Fibroblast of gingiva (primary cell): ENCODE measurements at places on chromosomes 5 and 9.

GRCh38 chr9:85004818-85005413 lies 335.4 kb downstream of the NTRK2 start:
- DNase-seq, result no peak

DNA sequence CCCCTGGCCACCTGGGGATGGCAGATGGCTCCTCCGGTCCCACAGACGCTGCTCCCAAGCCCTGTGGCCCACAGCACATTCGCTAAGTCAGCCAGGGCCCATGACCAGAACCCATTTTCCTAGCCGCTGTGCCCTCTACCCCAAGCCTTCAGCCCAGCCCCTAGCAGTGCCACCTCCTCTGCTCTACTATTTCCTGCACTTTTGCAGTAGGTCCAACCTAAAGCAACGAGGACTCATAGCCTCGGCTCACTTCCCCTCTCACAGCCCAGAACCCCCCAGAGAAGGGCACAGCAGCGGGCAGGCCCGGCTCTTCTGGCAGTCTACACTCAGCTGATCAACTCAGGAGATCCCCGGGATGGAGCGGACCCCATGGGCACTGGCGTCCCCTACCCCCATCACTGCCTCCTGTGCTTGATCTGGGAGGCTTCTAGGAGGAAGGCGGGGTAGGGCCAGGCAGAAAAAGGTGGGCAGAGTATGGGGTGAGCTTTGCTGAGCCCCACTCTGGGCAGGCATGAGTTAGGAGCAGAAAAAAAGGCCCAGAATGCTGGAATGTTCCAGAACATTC lies 111.2 kb downstream of the ZNF354C start:
- DNase-seq, result no peak

DNA sequence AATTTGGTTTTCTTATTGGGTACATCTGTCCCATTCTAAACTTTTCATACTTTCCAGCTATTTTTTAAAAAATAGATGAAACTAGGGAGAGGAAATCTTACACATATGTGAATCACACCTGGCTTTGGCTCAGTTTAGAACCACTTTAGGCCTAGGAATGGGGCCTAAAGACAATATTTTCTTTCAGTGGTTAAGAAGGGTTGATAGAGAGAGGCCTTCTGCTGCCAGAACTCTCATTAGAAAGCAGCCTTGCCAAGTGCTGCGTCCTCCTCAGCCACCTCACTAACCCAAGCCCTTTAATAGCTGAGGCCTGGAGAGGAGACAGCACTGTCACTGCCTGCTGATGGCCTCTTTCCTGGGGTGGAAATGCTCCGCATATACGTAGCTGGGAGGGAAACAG lies 167.5 kb downstream of the SAXO1 start:
- DNase-seq, result no peak

GRCh38 chr5:3852161-3852916 lies 256.7 kb downstream of the IRX1 start:
- DNase-seq, result no peak

DNA sequence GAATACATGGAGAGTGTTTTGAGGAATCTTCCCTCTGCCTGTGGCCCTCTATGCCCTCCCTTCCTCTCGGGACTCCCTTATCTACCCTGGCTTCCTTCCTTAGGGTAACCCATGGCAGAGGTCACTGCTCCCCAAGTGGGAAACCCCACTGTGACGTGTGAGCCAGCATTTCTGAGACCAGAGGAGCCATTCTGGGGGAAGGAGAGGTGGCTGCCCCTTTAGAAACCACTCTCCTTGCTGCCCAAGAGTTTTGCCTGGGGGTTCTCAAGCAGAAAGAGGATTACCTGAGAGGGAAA lies 23.1 kb downstream of the CCNJL start:
- DNase-seq, result no peak

GRCh38 chr9:81530310-81530810 lies 159.0 kb downstream of the TLE1 start:
- no peak for DNase-seq

DNA sequence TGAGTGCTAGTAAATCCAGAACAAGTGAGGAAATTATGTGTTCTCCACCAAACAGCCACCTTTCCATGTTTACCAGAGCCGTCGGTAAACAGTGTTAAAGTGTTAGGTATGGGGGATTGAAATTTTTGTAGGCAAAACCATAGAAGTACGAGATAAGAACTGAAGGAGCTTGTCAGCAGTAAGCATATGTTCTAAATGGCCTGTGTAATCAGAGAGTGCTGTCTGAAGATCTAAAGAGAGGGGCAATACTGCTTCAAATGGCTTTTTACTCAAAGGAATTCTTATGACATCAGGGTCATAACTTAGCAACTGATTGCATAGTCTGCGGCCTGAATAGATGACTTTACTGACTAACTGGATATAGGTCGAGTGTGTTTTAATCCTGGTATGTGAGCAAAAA lies 13.4 kb upstream of the TEX10 start:
- DNase-seq, result no peak

DNA sequence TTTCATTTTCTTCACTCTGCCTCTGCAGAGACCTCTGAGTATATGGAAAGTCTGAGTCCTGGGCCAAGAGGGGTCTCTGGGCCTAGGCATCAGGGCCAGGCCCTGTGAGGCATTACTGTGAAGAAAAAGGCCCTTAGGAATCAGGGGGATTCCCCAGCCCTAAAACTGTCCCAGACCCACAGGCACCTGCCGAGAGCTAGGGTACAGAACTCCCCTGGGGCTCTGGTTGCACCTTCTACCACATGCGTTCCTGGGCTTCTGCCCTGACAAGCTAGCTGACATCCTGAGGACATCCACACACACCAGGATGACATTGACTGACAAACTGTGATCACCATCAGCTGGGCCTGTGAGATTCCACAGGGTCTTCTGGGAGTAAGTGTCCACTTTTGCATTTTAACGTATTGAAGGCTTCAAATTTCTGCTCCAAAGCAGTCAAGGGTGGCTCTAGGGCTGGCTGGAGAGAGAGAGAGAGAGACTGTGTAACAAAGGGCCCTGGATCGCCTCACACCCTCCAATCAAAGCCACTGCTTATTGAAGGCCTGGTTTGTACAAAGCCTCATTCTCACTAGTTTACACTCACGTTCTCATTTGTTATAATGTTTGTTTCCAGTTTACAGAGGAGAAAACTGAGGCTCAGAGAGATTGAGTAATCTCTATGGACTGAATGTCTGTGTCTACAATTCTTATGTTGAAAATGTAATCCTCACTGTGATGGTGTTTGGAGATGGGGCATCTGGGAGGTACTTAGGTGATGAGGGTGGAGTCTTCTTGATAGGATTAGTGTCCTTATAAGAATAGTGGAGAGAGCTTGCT lies 45.1 kb downstream of the TGFBI start:
- no peak for DNase-seq

DNA sequence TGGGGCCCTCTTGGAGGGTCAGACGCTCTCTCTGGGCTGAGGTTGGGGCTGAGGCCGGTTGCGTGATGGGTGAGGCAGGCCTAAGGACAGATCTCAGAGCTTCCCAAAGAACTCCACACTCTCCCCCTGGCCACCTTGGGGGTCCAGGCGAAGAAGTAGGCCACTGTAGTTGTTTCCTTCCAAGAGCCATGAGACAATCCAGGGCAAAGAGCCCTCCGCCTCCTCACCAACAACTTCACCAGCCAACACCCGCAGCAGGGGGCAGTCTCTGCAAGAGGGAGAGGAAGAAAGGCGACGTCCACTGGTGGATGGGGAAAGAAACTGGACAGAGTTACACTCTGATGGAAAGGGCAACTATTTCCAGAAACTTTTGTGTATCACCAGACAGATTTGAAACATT lies 10.7 kb downstream of the SLC35A4 start:
- DNase-seq, result peak; percentile 72

DNA sequence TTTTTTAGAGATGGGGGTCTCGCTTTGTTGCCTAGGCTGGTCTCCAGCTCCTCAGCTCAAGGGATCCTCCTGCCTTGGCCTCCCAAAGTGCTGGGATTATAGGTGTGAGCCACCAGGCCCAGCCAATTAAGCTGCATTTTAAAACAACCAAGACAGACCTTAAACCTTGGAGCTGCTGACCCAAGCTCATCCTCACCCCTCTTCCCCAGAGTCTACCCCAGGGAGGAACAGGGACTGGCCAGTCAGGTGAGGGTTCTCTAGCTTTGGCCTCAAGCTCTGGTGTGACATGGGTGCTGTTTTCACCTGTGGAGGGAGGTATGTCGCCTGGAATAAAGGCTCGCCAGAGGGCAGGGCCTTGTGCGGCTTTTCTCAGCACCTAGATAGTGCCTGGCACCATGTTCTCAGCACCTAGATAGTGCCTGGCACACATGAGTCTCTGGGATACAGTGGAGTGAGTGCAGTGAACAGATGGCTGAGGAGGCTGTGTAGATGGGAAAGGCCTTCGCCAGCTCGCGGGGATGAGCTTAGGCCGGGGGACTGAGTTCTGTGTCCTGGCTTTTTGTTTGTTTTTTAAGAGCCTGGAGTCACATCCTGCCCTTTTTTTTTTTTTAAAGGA lies 7.4 kb downstream of the CDK9 start:
- peak; percentile 41 for DNase-seq

DNA sequence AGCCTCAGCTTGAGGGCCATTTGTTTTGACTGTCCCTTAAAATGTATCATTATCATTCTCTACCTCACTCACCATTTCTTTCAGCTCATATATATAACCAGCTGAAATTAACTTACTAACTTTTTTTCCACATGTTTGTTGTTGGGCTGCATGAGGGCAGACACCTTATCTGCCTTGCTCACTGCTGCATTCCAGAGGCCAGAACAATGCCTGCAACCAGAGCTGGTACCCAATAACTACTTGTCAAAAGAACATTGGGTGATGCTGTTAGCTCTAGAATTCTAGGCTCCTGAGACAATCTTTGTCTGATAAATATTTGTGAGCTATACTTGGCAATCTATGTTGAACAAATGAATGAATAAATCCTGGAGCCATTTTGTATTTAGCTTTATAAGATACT lies 68.3 kb downstream of the HTR4 start:
- no peak for DNase-seq

GRCh38 chr5:56698463-56699381 lies 116.6 kb upstream of the MAP3K1 start:
- DNase-seq, result no peak

- no peak for DNase-seq
Measured at GRCh38 chr5:65762234-65762633, 40.2 kb downstream of the NLN start.

GRCh38 chr5:91129748-91130147 lies 253.4 kb downstream of the ARRDC3 start:
- DNase-seq, result no peak

GRCh38 chr5:135831439-135831838 lies 3.0 kb upstream of the SLC25A48 start:
- DNase-seq, result no peak

DNA sequence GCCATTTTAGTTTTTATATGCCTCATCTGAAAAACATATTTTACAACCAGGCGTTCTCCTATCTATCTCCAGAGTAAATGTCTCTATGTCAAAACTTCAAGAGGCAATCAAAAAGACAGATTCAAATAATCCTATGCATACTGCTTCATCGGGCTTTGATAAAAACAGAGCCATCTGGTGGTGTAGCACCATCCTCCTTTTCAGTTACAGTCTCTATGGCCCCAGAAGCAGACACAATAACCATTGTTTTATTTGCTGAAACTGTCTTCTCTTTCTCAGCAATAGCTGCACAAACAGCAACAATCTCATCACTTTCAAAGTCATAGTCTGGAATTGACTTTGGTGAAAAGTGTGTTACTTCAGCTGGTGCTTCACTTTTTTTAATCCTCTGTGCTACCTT lies 36.3 kb downstream of the PTGER4 start:
- peak; percentile 9 for DNase-seq

GRCh38 chr9:129163753-129164152 lies 14.3 kb downstream of the IER5L start:
- no peak for DNase-seq

- no peak for DNase-seq
Measured at GRCh38 chr5:142295960-142296860, 28.6 kb downstream of the SPRY4 start.

DNA sequence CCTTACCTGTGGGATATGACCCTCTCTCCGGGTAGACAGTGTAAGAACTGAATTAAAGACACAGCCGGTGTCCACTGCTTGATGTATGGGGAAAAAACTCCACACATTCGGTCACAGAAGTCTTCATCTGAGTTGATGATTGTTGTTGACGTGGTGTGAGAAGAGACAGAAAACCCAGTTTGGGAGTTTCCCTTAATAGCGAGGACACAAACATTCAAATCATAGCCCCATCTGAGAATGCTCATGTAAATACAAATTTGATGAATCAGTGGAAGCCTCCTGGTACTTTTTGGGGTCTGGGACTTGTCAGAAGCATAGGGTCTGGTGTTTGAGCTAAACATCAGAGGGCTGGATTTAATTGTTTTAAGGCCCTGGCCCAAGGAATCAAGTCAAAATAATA lies 11.0 kb downstream of the HAVCR1 start:
- no peak for DNase-seq

DNA sequence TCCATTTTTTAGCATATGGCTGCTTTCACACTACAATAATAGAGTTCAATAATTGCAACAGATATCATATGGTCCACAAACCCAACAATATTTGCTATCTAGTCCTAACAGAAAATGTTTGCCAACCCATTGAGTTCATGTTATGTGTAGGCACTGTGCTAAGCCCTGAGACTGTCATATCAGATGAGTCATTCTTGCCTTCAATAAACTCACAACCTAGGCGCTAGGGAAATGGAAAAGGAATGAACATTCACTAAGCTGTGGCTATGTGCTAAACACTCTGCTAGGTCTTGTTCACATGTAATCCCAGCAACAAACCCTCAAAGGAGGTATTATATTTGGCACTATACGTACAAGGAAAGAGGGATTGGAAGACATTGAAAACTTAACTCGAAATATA lies 8.4 kb upstream of the TIMD4 start:
- no peak for DNase-seq

DNA sequence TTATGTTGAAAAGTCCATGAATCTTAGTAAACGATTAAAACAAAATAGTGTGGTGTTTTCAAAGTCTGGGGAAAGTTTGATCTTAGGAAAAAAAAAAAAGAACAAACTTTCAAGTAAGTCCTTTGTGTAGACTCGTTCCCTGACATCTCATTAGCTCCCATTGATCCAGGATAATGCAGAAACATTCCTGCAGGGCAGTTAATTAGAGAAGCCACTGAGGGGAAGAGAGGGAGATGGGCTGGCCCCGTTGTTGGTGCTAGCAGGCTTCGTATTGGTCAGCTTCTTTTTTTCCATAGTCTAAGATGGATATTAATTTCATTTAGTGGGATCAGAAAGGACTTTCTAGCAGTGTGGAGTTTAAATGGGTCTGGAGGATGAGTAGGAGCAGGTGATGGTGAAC lies 340.2 kb downstream of the DRD1 start:
- DNase-seq, result no peak

GRCh38 chr9:35599763-35600604 lies 5.1 kb upstream of the TESK1 start:
- no peak for DNase-seq

DNA sequence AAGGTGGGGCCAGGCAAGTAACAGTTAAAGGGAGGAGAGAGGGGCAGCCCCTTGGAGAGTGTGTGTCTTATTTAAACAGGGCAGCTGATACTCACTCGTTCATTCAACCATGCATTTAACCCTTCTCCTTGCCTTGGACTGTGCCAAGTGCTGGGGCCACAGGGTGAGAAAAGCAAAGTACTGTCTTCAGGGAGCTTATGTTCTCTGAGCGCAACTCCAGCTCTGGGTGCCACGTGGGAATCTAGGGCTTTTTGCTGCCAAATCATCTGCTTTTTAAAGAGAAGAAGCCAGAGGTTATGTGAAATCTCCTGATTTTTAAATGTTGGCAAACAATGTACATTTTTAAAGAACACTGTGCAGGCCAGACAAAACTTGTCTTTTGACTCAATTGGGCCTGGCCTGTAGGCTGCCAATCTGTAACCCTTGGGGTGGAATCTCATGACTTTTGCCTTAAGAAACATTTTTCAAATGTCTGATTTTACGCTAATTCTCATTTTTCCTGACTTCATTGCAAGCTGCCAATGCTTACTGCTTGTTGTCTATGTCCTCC lies 157.8 kb downstream of the NTRK2 start:
- no peak for DNase-seq
